Astrocyte of the cerebellum (primary cell): ENCODE measurements at places on chromosomes 13 and 19.

DNA sequence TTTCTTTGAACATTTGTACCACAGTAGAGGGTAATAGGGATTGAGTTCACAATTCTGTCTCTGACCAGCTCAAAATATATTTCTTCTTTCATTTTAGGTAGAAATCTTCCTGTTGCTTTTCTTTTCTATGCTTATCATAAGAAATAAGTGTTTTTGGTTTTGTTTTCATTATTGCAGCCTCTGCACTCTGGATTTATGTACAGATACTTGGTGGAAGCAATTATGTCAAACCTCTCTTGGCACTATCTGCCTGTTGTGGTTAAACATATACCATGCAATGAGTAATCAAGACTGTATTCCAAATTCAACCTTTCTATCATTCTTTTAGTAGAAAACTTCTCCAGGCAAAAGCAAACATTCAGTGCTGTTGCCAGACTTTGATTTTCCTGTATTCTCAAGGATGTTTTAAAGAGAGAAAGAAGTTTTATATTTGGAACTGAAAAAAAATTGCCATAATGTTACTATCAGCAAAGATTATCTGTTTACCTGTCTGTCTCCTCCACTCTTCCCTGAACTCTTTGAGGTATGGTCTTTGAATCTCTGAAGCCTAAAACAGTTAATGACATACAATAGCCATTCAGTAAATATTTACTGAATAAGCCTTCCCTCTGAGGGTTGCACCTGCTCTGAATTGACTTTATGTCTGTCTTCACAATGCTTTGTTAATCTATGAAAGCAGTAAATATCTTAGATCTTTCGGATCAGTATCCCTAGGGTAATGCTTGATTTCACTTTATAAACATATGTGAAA lies 612.5 kb upstream of the PRR20A start:
- DNase-seq, result no peak

DNA sequence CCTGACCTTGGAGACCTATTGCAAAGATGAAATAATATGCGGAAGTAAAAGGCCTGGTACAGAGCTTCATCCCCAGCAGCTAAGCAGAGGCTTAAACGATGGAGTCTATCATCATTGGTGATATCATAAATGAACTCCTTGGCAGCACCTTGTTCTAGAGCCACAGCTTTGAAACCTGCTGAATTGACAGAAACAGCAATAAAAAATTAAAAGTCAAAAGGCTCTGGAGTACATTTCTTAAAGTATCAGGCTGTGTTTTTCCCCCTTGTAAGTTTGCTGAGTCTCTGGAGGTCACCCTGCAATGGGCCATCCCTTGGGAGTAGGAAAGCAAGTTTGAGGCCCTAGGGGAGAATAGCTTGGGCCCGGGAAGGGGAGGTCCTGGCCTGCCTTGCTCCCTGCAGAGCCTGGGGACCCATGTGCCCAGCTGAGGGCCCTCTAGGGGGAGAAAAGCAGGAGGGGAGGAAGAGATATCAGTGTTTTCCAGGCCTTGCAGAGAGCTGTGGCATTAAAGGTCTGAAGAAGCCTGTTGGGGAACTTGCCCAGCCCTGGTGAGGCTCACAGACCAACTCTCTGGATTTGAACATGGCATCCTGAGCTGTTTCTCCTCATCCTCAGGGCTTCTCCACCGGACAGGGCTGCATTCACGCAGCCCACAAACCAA lies 416.1 kb downstream of the ZNF536 start:
- no peak for DNase-seq

- DNase-seq, result no peak
Measured at GRCh38 chr13:98207416-98207815, 30.3 kb upstream of the RNF113B start.

GRCh38 chr13:52125547-52125946 lies 3.3 kb downstream of the NEK5 start:
- no peak for DNase-seq

DNA sequence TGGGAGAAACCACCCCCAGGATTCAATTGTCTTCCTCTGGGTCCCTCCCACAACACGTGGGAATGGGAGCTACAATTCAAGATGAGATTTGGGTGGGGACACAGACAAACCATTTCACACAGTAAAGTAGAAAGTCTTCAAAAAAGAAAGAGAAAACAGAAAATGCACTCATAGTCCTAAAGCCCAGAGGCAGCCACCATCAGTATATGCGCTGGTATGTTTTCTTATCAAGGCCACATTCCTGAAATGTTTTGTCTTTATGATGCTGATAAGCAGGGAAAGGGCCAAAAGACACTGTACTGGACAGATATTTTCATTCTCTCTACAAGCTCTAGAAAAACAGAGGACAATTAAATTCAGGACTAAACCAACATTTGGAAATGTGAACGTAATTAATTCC lies 375.8 kb upstream of the TSHZ3 start:
- DNase-seq, result no peak
